Activated CD4-positive, alpha-beta memory T cell treated with anti-CD3 and anti-CD28 coated beads, Interleukin-2, amount 10 ng/mL, durations not matched to agents 7 days and 5 days (primary cell): ENCODE measurements at places on chromosomes 4 and X.

DNA sequence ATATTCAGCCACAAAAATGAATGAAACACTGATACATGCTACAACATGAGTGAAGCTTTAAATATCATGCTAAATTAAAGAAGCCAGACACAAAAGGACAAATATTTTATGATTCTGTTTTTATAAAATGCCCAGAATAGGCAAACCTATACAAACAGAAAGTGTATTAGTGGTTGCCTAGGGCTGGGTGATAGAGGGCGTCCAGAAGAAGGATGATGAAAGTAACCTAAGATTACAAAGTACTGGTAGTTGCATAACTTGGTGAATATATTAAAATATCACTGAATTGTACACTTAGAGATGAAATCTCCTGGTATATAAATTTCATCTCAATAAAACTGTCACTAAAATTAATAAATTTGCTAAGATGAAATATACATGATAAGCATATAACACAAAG lies 67.5 kb downstream of the FBXW7 start:
- DNase-seq: no peak

- DNase-seq: no peak
Observed at GRCh38 chr4:70531981-70532380, 13.6 kb downstream of the AMTN start.

DNA sequence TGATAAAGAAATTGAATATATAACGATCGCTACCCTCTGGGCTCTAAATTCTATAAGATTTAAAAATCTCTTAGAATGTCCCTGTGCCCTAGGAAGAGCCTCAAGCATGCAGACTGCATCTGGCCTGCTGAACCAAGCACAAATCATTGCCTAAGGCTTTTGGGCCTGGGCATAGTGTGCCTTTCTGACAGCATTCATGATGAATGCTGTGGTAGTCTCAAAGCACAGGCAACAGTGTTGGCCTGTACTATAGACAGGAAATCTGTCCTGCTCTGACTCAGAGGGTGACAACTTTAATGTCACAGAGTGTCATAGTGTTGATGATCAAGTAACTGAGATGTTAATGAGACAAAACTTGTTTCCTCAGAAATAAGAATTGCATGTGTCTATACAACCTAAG lies 717.3 kb downstream of the STIM2 start:
- DNase-seq: no peak

DNA sequence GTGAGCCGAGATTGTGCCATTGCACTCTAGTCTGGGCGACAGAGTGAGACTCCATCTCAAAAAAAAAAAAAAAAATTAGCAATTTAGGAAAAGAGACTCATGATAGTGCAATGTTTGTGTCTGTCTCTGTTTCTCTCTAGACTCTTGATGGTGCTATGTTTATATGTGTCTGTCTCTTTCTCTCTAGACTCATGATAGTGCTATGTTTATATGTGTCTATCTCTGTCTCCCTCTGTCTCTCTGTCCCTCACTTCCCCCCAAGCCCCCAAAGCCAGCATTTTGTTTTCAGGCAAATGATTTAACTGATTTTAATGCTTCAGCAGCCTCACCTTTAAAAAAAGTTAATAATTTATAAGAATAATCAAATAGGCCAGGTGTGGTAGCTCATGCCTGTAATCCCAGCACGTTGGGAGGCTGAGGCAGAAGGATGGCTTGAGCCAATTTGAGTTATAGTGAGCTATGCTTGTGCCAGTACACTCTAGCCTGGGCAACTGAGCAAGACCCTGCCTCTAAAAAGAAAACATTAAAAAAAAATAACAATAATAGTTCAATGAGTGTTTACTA lies 6.9 kb downstream of the MOB1B start:
- no peak for DNase-seq

- DNase-seq: no peak
Observed at GRCh38 chr4:43471950-43472349, 579.4 kb downstream of the GRXCR1 start.

DNA sequence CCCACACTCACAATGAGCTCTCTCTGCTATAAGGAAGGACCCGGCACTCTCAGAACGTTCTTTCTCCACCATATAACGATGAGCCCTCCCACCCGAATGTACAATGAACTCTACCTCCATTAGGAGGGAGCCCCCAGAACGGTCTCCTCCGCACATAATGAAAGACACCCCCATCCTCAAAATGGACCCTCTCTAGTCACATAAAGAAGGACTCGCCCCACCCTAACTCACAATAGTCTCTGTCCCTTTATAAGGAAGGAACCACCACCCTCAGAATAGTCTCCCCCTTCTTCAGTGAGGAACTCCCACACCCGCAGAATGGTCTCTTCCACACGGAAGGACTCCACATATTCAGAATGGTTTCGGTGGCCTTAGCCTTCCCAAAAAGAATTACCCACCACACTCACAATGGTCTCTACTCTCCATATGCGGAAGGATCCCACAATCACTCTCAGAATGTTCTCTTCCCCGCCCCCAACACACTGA lies 477 bp downstream of the SLC35A2 start:
- no peak for DNase-seq

DNA sequence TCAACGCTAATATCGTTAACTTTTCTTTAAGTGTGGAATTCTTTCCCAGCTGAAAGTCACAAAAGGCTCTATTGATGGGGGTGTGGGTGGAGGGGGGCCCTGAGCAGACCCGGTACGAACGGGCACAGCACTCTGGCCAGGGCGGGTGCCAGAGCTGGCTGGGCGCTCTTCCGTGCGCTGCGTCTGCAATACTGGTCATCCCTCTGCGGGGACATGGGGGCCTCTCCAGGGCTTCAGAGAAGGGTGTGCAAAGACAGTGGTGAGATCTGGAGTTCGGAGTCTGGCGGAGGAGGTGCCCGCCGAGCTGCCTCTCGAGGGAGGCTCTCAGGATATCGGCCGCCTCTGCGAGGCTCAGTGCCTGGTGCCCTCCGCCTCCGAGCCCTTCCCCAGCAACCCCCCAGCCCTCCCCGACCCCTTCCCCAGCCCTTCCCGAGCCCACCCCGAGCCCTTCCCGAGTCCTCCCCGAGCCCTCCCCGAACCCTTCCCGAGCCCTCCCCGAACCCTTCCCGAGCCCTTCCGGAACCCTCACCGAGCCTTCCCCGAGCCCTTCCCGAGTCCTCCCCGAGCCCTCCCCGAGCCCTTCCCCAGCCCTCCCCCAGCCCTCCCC lies 34.3 kb downstream of the FGFRL1 start:
- no peak for DNase-seq

GRCh38 chr4:129514852-129515251 lies 418.9 kb downstream of the C4orf33 start:
- DNase-seq: no peak
